ENCODE measurements at places on chromosomes 12 and 14.

DNA sequence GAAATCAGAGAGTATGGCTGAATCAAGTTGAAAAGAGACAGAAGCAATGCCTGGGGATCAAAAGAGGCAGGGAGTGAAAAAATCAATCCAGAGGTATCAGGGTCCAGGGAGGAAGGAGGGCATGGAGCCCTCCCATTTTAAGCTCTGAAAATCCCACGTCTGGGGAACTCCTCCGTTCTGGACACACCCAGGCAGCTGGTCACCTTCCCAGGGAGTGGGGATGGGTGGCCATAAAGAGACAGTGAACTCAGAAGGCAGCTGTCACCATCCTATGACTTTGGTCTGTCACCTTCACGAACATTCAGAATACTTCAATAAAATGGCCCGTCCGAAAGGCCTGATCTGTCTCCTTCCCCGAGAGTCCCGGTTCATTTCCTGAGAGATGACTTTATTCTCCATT is 71.6 kb downstream of the MAP1LC3B2 start:
- DNase-seq = no peak

- no peak for DNase-seq
These were observed 11.0 kb downstream of the ZBTB39 start for GRCh38 chr12:56995201-56995929.

GRCh38 chr12:131087991-131088700 is 134.4 kb downstream of the ADGRD1 start:
- DNase-seq = no peak

DNA sequence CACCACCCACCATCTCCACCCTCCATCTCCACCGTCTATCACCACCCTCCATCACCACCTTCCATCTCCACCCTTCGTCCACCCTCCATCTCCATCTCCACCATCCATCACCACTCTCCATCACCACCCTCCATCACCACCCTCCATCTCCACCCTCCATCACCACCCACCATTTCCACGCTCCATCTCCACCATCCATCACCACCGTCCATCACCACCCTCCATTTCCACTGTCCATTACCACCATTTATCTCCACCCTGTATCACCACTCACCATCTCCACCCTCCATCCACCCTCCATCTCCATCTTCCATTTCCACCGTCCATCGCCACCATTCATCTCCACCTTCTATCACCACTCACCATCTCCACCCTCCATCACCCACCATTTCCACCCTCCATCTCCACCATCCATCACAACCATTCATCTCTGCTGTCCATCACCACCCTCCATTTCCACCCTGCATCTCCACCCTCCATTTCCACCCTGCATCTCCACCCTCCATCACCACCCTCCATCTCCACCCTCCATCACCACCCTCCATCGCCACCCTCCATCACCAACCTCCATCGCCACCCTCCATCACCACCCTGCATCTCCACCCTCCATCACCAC is 6.1 kb upstream of the CEP170B start:
- no peak for DNase-seq

GRCh38 chr12:4037747-4038312 is 164.6 kb upstream of the PARP11 start:
- DNase-seq = no peak

- DNase-seq = no peak
These were observed 213.0 kb downstream of the TRHDE start for GRCh38 chr12:72485017-72485701.

- DNase-seq = no peak
These were observed 85.6 kb upstream of the DIO3 start for GRCh38 chr14:101475456-101476257.

DNA sequence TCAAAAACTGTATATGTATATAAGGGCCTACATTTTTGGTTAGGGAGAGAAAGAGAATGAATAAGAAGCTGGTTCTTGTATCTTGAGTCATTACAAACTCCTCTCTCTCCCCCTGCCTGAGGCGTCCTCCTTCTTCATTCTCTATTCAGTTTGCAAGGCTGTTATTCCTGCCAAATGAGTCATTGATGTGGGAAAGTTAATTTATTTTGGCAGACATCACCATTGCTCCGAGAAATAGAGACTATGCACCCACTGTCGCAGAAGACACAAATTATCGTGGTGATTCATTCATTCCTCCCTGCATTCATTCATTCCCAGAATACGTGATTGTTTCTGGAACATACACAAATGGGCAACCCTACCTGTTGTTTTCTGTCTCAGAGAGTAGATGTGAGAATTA is 112.5 kb upstream of the MED13L start:
- no peak for DNase-seq

GRCh38 chr14:33307691-33308251 is 369.1 kb downstream of the NPAS3 start:
- no peak for DNase-seq

GRCh38 chr12:33267641-33268040 is 172.0 kb downstream of the SYT10 start:
- DNase-seq = no peak

DNA sequence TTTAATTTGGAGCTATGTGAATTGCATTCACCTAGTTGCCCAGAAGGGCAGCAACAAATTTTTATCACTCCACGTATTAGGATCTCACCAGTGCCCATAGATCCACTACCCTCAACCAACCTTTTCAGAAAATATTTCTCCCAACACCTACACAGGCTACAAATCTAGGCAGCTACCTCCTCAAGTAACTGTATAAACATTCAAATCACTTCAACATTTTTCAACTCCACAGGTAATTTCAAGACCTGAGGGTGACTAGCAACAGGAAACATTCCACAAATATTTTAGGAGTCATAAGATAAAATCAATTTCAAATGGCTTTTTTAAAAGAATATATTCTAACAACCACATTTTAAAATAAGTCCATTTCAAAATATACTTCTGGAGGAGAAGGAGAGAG is 12.9 kb downstream of the PHLDA1 start:
- no peak for DNase-seq

DNA sequence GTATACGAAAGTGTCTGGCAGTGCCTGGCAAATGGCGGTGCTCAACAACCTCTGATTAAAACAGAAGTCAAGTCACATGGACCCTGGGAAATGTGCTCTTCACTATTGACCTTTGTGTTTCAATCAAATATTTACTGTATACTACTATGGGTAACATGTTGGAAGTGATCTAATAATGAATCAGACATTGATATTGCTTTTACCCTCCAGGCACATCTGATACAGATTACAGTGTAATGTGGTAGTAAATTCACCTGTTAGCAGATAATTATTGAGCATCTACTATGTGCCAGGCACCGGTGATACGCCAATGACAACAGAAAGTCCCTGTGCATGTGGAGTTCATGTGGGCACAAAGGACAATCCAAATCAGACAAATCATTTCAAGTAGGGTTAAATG is 63.1 kb downstream of the STON2 start:
- DNase-seq = no peak

DNA sequence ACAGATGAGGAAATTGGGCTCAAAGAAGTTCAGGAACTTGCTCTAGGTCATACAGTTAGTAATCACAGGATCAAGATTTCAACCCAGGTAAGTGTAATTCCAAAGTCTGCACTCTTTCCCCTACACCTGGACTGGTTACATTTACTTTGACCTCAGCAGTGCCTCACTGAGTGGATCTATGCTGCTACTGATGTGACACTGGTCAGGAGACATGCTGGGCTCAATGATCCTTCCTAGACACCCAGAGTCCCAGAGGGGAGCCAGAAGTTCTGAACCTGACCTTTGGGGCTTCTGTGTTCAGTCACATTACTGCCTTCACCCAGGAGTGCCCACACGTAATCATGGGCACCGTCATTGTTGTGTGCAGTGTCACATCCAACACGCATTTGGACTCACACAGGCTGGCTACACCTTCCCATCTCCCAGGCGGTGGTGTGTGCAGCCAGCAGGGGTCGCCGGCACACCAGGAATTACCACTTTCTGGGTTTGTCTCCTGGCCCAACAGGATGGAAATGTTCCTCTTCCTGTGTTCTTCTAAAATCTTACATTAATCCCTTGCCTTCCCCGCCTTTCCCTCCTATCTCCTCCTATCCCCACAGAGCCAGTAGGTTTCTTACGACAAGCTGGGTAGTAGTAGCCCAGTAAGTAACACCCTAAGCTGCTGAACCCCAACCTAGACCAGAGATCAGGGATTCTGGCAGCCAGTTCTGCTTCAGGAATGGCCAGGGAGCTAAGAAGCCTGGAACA is 25.6 kb downstream of the CALCOCO1 start:
- DNase-seq = peak; percentile 49

DNA sequence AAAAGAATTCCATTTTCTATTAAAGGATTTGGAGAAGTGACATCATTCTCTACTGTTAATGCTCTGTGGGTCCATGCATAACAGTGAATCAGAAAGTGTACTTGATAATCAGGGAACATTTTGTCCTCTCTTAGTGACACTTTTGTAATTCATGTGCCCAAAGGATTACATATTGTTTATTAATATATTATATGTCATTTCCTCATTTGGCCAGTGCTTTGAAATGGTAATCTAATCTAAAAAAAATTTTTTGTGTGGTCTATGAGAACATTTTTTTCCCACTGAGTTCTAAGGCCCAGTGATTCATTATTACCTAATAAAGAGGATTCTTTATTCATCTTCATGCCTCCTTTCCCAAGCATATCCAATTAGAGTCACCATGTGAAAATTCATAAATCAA is 79.7 kb upstream of the MYF6 start:
- DNase-seq = no peak

- no peak for DNase-seq
These were observed 203.8 kb downstream of the RASSF9 start for GRCh38 chr12:85632390-85632789.

GRCh38 chr14:52031781-52032180 is 37.1 kb downstream of the NID2 start:
- DNase-seq = no peak

GRCh38 chr12:92866418-92866817 is 62.7 kb downstream of the EEA1 start:
- no peak for DNase-seq

GRCh38 chr12:115569345-115570068 is 708.0 kb downstream of the MED13L start:
- no peak for DNase-seq

DNA sequence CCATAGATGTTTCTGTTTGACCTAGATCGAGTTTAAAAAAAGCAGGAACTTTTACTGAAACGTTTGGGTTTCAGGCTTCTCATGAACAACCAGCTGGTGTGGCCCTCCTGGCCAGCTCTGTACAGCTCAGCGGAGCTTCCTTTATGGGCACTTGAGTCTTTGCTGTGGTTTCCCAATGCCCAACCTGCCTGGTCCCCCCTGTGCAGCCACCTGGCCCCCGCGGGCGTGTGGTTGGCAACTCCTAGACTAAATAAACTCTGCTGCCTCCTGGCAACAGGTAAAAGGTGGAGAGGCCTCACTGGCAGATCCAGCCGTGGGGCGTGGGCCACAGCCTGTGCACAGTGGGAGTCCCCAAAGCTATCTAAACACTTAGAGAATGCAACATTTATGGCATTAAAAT is 38.7 kb downstream of the ADGRD1 start:
- DNase-seq = no peak

DNA sequence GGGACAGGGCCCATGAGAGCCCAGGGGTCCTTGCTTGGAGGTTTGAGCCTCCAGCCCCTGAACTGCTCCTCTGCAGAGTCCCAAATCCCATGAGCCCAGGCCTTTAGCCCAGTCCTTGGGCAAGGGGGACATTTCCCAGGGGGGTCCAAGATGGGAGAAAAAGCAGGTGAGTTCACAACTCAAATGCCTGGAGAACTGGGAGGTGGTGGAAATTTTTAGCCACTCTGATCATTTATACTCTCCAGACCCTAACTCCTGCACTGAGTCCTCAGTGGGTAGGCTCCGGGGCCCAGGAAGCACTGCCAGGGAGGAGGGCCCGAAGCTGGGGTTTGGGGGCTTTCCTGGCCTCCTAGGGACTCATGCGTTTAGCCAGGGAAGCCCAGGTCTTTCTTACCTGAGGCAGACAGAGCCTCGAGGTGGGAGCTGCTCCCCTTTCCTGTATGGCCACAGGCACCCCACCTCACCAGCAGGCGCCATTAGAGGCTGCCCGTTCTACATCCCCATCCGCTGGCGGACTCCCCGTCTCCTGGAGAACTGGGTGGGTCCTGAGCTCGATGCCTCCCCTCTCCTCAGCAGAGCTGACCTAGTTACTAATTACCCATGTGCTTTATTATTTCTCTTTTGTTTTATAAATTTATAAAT is 998 bp downstream of the HNF1A start:
- DNase-seq = no peak

DNA sequence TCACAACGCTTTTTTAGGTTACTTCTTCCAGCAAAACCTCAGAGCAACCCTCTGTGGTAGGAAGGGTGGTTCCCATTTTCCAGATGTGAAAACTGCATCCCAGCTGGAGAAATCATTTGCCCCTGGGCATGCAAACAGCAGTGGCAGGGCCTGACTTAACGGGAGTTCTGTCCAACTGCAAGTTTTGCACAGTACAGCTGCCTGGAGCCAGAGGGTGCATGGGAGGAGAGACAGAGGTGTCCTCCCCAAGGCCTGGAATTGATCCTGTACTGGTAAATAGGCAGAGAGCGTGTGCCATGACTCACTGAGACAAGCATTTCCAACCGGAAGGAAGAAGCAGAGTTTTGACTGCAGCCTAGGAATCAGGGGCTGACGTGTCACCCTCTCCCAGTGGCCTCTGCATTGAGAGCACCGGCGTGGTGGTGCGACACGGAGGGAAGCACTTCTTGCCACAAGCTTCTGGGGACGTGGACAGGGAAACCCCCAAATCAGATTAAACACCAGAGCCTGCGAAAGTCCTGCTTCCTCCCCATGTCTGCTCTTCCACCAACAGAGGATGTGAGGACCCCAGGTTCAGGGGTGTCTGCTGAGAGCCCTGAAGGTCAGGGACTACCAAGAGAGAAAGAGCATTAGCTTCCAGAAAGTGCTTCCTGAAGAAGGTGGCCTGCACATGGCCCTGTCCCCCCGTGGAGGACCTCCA is 19.0 kb upstream of the SERPINA4 start:
- DNase-seq = no peak

DNA sequence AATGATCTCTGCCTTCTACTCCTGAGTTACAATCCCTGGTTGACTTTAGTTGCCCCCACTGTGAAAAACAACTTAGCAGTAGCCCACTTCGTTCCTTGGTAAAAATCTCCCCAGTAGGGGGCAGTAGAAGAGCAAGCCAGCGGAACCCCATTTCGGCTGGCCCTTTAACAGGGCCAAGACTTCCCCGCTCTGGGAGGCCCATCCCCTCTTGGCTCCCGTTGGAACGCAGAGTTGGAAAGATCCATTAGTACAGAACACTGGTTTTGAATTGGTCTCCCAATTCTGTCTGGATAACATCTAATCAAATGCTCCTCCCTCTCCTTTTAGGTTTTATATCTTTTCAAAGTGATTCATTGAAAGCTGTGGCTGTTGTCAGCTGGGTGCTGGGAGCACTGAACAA is 1133.3 kb downstream of the BCL11B start:
- DNase-seq = peak; percentile 42

DNA sequence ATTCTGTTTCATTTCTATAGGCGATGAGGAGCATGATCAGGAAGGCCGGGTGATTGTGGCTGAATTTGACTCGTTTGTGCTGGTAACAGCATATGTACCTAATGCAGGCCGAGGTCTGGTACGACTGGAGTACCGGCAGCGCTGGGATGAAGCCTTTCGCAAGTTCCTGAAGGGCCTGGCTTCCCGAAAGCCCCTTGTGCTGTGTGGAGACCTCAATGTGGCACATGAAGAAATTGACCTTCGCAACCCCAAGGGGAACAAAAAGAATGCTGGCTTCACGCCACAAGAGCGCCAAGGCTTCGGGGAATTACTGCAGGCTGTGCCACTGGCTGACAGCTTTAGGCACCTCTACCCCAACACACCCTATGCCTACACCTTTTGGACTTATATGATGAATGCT is 1.9 kb downstream of the APEX1 start:
- no peak for DNase-seq

GRCh38 chr12:19144287-19144686 is 14.8 kb downstream of the PLEKHA5 start:
- DNase-seq = no peak

Measured in activated CD4-positive, CD25-positive, alpha-beta regulatory T cell treated with anti-CD3 and anti-CD28 coated beads, Interleukin-2, amount 50 U/mL, for 16 hours (primary cell).